ENCODE measurements at places on chromosomes 4 and X.

- no peak for DNase-seq
Measured at GRCh38 chr4:99361899-99362275, 9.3 kb upstream of the ADH1C start.

GRCh38 chr4:142405021-142405694, 440.9 kb downstream of the INPP4B start:
- no peak for DNase-seq

DNA sequence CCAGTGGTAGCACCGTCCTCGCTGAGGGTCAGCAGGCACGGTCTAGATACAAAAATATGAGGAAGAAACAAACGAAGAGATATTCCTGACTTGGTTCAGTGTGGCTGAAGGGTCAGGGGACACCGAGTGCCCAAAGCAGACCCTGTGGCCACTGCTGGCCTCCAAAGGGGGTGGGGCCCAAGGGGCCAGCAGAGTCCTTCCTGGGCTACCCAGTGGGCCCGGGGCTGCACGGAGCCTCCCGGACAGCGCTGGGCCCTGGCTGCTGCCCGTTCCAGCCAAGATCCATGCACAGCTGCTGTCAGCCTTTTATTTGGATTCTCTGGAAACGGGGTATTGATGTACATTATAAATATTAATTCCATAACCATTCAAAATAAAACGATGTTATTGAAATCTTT, 20.4 kb downstream of the NELFA start:
- no peak for DNase-seq

DNA sequence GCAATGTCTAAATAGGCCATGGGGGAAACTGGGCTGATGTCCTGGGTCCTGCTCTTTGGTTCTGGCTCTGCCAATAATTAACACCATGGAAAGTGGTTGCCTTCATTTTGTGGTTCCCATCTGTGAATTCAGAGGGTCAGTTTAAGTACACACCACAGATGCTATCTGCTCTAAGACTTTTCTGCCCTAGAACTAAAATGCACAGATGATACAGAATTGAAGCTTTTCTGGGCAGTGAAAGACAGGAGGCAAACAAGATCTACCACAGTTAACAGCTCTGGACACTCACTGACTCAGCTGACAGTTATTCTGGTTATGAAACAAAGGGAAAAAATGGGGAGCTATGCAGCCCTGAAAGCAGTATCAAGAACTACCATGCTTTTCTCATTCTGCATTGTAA, 37.3 kb downstream of the APBB2 start:
- DNase-seq: no peak

DNA sequence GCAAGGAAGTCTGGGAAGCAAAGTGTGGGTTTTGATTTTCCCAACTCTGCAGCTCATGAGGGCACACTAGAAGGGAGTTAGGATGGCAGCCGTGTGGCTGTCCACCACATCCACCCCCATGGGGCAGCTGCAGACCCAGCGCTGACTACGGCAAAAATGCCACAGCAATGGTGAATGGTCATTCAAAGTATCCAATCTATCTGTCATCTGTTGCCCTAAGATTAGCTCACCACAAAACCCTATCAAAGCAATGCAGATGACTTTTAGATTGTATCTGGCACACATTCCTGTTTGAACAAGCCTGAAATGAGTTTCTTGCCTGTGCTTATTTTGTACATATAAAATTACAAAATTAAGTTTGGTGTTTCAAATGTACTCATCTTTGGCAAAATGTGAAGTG, 29.7 kb upstream of the HPSE start:
- DNase-seq: no peak

DNA sequence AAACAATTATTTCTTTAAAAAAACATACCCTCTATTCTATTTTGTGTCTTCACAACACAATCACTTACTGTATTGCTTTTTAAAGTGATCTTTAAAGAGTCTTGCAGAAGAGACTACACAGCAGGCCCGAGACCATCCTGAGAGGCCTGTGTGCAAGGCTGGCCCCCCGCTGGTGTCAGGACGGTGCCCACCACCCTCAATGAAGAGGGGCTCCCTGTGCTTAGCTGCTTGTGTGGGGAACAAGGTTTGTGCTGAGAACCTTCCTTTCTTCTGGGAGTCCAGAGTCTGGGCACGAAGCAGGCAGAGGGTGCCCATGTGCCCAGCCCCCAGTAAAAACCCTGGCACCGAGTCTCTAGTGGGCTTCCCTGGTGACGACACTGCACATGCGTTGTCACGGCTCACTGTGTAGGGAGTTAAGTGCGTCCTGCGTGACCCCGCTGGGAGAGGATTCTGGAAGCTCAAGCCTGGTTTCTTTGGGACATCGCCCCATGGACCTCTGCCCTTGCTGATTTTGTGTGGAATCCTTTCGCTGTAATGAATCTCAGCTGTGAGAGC, 22.0 kb downstream of the RGS12 start:
- no peak for DNase-seq

DNA sequence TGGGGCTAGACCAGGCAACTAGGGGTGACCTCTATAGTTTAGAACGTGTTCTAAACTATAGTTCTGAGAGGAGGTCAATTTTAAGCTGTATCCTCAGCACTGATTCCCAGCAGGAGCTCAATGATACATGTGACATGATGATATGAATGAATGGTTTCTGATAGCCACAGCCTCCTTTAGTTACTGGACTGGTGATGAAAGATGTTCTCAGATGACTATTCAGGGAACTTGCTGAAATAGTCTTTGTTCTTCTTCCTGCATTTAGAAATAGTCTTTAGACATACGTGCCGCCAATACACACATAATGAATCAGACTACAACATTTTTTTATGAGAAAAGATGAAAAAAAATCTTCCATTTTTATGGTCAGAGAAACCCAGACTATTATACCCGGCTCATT, 116.3 kb upstream of the TMEM150C start:
- DNase-seq: no peak

DNA sequence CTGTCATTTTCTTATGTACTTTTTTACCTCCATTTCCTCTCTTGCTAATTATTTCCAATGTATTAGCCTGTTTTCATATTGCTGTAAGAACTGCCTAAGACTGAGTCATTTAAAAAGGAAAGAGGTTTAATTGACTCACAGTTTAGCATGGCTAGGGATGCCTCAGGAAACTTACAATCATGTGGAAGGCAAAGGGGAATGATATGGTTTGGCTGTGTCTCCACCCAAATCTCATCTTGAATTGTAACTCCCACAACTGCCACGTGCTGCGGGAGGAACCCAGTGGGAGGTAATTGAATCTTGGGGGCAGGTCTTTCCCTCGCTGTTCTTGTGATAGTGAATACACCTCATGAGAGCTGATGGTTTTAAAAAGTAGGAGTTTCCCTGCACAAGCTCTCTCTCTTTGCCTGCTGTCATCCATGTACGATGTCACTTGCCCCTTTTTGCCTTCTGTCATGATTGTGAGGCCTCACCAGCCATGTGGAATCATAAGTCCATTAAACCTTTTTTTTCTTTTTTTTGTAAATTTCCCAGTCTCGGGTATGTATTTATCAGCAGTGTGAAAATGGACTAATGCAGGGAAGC, 870.0 kb upstream of the INTU start:
- DNase-seq: no peak

DNA sequence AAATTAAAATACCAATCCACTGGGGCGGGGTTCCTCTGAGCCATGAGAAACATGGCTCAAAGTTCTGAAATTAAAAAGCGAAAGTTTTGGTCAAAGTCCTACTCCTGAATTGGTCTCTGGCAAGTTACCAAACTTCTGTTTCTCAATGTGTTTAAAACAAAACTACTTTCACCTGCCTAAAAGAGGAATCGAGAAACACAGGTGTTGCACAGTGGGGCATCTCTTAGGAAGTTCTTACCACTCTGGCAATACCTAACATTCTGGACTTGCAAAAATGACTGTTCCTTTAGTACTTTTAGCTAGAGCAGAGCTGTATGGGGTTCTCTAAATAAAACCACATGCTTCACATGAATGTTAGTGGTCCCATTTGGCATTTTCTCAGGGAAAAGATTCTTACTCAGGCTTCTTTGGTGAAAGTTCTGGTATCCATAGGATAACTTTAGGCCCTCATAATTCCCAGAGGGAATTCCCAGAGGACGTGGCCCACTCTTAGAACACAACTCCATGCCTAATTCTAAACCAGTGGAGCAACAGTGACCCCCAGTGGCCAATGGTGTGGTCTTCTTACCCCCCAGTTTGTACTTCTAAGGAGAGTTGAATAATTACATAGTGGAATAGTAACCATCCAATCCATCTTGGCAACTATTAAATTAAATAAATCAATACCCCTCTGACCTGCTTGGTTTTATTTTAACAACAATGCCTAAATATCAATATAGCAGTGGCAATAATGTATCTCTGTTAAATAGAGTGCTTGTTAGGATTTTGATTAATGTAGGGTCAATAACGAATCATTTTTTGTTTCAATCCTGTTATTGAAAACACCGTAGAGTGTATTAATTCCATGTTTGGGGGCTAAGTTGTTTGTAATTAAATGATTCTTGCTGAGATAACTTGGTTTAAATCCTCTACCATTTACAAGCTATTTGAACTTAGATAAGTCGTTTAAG, 21.9 kb downstream of the BMP3 start:
- DNase-seq: peak; percentile 56

DNA sequence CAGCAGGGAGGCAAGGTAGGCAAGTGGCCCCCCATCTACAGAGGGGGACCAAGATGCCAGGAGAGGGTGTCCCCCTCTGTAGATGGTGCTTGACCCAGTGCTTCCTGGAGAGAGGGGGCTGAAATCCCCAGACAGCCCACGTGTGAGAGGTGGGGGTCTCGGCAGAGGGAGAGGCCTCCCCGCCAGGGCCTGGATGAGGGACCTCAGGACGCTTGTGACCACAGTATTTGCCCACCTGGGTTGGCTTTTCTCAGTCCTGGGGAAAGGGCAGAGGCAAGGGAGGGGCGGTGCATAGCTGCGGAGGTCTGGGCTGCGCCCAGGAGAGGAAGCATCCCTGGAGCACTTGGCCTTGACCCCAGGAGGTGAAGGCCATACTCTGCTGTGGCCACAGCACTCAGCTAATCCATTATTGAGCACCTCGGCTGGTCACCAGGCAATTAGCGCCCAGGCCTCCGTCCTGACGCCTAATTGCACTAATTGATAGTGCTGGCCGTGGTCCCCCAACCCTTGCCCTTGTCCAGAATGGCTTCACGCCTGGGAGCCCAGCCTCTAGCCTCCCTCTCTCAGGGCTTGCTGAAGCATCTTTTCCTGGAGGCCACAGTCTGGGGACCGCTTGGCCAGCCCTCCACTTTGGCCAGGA, 30.7 kb downstream of the HMX1 start:
- no peak for DNase-seq

DNA sequence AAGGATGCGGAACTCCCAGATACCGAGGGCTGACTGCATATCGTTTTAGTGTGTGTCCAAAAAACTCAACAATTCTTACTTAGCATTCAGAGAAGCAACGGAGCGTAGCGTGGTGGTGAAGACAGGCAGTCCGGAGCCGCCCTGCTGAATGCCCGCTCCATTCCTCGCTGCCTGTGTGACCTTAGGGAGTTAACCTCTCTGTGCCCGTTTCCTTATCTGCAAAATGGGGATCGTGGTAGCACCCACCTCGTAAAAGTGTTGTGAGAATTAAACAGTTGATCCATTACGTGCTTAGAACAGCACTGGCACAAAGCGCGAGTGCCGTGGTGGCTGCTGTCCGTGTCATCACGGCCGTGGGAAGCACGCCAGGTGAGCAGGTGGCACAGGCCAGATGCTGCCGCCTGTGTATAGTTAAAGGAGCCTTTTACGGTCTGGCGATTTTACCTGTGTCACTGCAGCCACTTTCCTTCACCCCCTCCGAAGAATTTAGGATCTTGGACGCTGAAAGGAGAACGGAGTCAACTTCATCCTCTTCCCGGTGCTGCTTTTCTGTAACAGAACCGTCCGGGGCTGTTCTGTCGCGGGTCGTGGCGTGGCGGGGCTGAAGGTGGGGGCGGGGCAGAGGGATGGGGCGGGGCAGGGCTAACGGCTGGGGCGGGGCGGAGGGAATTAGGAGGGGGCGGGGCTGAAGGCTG, 885 bp downstream of the CCDC110 start:
- no peak for DNase-seq

GRCh38 chr4:139142087-139142486, 34.9 kb downstream of the ELF2 start:
- no peak for DNase-seq

DNA sequence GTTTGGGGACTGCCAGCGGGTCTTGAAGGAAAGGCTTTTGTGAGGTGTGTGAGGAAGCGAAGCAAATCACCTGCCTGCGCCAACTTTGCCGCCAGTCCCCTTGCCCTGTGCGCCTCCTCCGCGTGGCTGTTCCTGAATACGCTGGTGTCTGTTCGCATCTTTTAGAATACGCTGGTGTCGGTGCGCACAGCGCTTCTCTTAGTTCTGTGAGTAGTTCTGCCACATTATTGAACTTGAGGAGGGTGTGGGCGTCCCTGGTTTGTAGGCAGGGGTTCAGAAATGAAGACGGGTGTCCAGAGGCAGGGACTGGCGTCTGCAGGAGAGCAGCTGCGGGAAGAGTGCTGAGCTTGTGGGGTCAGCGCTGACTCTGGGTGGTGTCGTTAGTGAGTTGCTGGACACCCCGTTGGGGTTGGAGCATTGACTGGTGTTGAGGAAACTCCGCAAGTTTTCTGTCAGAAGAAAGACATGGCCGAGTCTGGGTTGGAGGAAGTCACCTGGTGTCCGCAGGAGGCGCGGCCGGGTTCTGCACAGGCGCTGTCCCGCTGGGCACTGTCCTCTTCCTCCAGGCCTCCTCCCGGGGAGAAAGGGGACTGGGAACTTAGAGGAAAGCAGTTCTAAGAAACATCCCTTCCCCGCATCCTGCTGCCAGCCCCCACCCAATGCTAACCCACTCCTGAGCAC, 930 bp downstream of the ZNF718 start:
- peak; percentile 76 for DNase-seq

DNA sequence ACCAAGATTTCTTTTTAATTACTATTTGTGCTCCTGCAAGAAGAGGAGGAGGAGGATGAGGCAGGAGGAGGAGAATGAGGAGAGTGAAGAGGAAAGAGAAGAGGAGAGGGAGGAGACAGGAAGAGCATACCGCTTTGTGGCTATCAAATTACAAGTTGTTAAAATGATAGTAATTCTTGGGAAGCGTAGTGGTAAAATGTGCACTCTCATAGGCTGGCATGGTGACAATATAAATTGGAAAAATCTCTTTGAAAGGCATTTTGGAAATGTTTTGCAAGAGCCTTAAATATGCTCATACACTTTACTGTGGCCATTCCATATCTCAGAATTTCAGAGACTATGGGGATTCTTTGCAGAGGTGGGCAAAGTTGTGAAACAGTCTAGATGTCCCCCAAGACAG, 53.2 kb downstream of the MXRA5 start:
- no peak for DNase-seq

DNA sequence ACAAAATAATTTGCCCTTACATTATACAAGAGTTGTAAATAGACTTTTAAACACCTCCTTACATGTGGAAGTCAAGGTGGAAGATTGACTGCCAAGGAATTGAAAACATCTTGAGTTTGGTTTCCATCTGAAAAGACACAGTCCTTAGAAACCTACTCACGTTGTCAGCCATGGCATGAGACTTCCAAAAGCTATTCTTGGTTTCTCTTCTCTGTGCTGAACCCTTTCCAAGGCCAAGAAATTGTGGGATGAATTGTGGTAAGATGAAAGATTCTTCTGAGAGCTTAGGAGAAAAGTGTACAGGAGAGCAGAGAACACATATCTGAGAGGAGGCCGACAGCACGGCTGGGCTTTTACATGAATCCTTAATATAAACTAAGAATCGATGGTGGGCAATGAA, 370.0 kb downstream of the FBXW7 start:
- DNase-seq: no peak

Data from iPS-NIHi11 (cell line).